ENCODE measurements at places on chromosomes 7 and 10.

GRCh38 chr10:127907411-127908105, 655 bp downstream of the PTPRE start:
- DNase-seq, result no peak

GRCh38 chr7:51242881-51243518, 73.6 kb downstream of the COBL start:
- no peak for DNase-seq

GRCh38 chr10:35136263-35136815, 9.7 kb downstream of the CREM start:
- DNase-seq, result no peak

DNA sequence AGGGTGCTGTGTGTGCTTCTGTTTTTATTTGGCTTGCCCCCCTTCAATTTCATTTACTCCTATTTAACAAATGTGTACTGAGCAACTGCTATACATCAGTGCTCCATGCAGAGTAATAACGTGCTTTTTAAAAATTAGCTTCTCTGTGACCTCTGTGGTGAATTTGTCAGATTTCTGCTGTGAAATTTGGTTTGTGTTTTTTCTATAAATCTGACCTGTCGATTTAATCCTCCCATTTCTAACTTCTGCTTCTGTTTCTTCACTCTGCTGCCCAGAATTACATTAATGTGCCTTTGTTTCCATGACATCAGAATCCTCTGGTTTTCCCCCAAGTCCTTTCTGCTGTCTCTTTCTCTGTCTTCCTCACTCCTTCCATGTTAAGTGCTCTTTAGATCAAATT, 123.8 kb upstream of the CACNA2D1 start:
- DNase-seq, result no peak

- no peak for DNase-seq
These were observed 61.0 kb downstream of the GOLGA7B start for GRCh38 chr10:97910661-97911060.

- DNase-seq, result no peak
These were observed 16.8 kb downstream of the ASAH2 start for GRCh38 chr10:50234486-50234885.

All from stimulated activated CD4-positive, alpha-beta T cell treated with anti-CD3 and anti-CD28 coated beads, Interleukin-12 subunit alpha, Interleukin-12 subunit beta, amount 100 ng/mL, for 48 hours (primary cell).